ENCODE measurements at places on chromosomes 12 and 14.

DNA sequence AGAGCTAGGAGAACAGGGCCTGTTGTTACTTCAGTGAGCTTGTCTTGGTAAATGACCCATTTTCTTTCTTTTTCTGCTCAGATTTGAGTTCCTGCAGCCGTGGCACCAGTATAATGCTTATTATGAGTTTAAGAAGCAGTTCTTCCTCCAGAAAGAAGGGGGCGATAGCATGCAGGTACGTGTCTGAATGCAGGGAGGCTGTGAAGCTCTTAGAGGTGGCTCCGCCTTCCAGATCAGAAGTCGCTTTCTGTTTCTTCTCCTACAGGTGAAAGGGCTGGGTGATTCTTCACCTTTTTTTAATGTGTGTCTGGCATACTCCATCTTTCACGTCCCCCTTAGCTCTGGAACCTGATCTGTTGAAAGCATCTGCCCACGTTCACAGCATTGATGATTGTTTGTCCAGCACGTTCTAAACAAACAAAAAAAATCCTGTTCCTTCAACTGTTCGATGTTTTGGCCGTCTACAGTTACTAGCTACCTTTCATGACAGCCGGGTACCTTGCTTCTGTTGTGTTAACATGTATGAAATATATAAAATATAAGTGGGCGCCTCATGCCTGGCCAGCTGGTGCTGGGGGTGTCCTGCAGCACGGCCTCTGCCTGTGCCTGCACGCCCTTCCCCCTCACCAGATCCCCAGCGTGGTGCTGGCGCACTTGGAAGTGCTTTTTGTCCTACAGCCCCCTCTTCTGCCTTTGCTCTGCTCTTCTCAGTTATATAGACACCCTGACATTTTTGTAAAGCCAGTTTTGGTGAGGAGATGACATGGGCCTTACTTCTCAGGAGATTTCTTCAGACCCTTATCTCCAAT lies 44.6 kb downstream of the SFSWAP start:
- DNase-seq = peak; percentile 80

DNA sequence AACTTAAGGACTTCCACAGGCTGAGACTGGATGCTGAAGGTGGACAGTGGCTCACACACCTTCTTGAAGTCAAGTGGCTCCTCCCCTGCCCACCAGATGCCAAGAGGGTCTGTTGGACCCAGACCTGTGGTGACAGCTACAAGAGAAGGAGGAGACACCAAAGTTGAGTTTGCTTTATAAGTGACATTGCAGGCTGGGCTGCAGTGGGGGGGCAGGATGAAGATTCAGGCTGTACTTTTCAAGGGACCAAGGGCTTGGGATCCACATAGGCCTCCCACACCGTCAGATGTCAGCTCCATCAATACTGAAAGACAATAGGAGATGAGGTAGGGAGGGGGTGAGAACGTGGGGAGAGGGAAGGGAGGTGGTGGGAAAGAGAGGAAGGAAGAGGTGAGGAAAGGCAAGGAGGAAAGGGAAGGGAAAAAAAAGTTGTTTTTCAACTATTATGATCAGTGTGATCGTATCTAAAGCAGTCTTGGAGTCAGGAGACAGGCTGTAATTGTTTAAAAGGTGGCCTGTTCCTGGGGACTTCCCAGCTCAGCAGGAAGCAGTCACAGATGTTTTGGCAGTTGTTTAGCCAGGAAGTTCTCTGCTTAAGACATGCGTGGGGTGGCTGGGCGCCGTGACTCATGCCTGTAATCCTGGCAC lies 84.1 kb upstream of the RESF1 start:
- peak; percentile 88 for DNase-seq

DNA sequence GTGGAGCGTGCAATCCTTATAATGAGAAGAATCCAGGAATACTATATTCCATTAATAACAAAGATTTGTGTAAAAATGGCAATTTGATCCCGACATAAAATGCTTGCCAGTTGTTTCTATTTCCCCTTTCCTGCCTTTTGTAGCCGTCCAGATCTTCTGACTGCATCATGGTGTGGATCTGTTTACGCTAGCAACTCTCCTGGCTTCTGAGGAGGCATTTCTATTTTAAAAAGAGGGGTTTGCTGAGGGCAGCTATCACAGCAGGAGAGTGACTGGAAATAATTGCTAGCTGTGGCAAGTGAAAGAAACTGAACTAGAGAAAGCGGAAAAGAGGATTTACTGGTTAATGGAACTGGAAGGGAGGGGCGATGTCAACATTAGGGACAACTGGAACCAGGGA lies 145.6 kb downstream of the ATP23 start:
- no peak for DNase-seq

DNA sequence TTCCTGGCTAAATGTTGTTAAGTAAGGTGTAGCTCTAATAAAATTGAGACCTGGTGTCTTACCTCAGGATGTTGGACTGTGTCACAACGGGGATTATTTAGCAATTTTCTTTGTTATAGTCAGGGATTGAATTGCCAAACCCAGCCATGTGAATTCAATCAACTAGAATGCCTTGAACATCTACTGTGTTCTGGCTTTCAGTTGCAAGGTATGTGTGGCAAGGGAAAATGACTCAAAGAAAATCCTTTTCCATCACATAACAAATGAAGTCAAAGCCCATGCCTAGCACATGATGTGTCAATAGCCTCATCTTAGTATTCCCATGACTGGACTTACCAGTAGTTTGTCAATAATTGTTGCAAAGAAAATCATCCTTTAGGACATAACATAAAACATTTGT lies 519.8 kb upstream of the FLRT2 start:
- no peak for DNase-seq

DNA sequence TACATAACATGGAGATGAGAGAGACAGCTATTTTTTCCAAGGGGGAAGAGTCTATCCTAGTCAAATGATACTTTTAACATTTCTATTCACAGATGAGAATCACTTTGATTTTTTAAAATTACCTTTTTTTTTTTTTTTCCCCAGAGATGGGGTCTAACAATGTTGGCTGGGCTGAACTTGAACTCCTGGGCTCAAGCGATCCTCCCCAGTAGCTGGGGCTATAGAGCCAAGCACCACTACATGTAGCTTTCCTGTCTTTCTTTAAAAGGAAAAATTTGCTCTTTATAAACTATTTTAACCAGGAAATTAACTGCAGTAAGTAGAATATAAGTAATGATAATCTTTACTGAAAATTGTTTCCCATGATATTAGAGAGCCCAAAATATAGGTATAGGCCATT lies 3.3 kb downstream of the PRICKLE1 start:
- DNase-seq = no peak

GRCh38 chr14:25150401-25150800 lies 100.5 kb upstream of the STXBP6 start:
- DNase-seq = no peak

- DNase-seq = no peak
These were observed 5.2 kb upstream of the LRP1-AS start for GRCh38 chr12:57152639-57153038.

- DNase-seq = no peak
These were observed 58.1 kb downstream of the CPNE8 start for GRCh38 chr12:38847247-38847646.

DNA sequence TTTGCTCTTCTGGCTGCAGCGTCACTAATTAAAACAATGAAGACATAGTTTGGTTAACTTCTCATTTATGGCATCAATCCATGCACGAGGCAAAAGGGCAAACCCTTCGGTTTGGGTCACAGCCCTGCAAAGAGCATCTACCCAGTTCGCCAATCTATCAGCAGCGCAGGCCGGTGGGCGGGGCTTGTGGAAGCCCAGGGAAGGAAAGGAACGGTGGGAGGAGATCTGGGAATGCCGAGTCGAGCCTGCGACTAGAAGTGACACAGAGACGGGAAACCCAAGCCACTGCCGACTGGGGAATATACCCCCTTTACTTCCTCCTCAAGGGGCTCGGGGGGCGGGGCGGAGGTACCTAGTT lies 466 bp downstream of the KICS2 start:
- no peak for DNase-seq

GRCh38 chr12:55925371-55925770 lies 2.3 kb downstream of the PYM1 start:
- DNase-seq = no peak

GRCh38 chr12:63400718-63401117 lies 249.7 kb upstream of the AVPR1A start:
- no peak for DNase-seq

GRCh38 chr12:67026487-67027246 lies 242.5 kb upstream of the CAND1 start:
- no peak for DNase-seq

DNA sequence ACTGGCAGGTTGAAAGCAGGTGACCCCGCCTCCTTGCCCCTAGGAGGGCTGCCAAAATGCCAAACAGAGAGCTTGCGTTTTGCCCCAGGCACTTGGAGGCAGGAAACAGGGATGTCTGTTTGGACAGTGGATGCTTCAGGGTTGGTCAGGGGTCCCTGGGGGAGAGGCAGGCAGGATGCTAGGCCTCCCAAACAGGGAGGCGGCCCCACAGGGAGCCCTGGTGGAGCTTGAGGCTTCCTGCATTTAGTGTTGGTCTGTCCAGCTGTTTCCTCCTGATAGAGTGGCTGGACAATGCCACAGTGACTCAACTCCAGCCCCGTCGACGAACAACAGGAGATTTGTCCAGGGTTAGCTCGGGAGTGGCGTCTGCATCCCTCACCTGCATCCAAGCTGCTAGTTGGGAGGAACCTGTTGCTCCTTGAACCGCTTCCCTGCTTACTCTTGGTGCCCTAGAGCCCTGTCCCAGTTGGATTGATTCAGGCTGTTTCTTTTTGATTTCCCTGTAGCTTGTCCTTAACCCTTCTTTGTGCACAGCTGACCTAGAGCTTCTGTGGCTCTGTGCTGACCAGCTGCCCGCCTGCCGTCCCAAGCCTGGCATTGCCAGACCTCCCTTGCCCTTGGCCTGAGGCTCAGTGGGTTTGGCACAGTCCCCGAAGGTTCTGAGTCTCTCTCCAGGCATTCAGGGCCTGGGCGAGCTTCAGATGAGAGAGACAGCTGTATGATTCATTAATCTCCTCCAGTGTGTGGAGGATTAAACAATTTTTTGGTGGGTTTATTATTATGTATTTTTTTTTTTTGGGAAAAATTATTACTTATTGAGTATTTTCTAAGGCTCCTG lies 45.9 kb downstream of the TSPAN9 start:
- no peak for DNase-seq

DNA sequence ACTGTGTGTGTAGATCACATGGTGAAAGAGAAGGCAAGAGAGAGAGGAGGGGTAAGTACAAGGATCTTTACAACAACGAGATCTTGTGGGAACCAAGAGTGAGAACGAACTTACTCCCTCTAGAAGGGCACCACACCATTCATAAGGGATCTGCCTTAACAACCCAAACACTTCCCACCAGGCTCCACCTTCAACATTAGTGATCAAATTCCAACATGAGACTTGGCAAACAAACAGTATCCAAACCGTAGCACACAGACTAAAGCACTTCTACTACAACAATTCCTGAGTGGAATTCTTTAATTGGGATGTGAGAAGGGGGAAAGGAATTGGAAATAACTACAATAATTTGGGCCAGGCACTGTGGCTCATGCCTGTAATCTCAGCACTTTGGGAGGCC lies 35.0 kb upstream of the ESR2 start:
- no peak for DNase-seq

GRCh38 chr12:18906395-18906794 lies 168.5 kb downstream of the CAPZA3 start:
- DNase-seq = no peak

GRCh38 chr12:131152587-131152986 lies 198.9 kb downstream of the ADGRD1 start:
- DNase-seq = no peak

DNA sequence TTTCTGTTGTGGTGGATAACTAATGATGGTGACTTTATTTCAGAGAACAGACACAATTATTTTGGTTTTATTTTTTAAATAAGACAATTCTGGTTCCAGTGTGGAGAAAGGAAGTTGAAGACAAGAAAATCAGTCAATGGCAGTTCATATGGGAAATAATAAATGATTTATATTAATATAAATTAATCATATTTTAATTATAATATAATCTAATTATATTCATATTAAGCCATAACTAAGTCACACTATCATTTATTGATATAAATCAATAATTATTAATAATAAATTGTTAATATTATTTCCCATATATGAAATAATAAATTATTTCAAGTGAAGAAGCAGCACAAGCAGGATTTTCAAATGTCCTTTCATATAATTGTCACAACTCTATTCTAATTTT lies 2.8 kb downstream of the TOMM20L start:
- no peak for DNase-seq

GRCh38 chr12:31749024-31749704 lies 20.3 kb upstream of the AMN1 start:
- peak; percentile 67 for DNase-seq

DNA sequence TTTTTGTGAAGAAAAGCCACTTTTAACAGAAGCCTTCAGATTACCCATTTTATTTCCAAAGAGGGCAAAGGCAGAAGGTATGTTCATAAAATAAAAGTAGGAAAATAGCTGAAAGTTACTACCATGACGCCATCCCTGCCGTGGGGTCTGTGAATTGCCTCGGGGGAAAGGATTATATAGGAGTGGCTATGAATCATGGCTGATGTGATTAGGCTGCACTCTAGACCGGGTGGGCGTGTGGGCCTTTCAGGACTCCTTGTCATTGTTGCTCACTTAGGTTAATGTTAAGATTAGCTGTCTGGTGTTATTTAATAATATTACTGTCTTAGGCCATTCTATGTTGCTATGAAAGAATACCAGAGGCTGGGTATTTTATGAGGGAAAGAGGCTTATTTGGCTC lies 195.5 kb downstream of the EGLN3 start:
- no peak for DNase-seq

GRCh38 chr14:59407246-59408010 lies 57.8 kb downstream of the GPR135 start:
- DNase-seq = no peak

- peak; percentile 56 for DNase-seq
These were observed at the start of gene LGALS3 for GRCh38 chr14:55129086-55129427. TSS of gene LGALS3 (plus strand) at chr14:55129252. CDS start at chr14:55137374, 8,122 bp downstream.
